DMS79 treated with DMSO at 0.1 percent for 48 hours (cell line): ENCODE measurements at places on chromosomes 12 and 14.

- no peak for DNase-seq
Measured at GRCh38 chr12:64612843-64613242, 2.5 kb downstream of the RASSF3 start.

DNA sequence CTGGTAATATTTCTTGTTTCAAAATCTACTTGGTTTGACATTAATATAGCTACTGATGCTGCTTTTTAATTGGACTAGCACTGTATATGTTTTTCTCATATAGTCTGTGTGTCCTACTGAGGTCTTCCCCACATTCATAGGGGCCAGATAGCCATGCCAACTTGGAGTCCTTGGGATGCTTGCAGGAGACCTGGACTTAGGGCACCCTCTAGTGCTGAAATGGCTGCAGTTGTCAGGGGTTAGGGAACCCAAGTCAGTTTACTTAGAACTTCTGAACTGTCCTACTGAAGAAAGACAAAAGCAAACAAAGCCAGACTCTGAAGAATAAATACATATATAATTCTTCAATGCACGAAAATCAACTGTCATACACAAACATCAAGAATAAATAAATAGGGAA, 279.9 kb upstream of the SYT1 start:
- DNase-seq: no peak

GRCh38 chr12:83904175-83904574, 1008.4 kb downstream of the SLC6A15 start:
- no peak for DNase-seq

DNA sequence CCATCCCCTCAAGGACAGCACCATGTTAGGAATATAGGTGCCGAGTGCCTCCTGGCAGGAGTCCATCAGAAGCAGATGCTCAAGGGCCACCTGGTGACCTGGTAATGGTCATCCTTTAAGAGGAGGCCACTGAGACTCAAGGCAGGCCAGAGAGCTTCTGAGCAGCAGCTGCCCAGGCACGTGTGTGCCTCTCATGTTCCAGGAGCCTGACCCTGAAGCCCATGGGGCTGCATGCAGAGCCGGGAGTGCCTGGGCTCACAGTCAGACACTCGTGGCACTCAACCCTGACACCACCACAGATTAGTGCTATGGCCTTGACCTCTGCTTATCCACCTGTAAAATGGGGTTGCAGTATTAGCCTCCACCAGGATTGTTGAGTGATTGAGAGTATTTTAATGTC, 45.6 kb downstream of the C14orf132 start:
- peak; percentile 60 for DNase-seq

- DNase-seq: no peak
Measured at GRCh38 chr14:35043046-35043445, 3.0 kb upstream of the FAM177A1 start.

GRCh38 chr14:60861545-60862140, 119.2 kb downstream of the TRMT5 start:
- no peak for DNase-seq

DNA sequence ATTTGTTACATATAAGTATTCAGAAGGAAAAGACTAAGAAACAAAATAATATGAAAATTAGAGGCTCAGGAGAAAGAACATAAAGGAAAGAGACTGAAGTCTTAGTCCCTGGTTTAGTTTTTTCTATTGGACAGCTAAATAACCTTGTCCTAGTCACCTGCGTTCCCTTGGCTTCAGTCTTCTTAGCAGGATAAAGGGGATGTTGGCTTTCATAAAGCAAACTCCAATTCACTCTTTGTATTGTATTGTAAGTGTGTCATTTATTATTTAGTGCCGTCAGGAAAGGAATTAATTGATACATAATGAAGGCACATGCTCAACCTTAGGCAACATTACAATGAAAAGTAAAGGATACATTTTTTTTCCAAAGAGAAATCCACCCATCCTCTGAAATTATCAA, 190.3 kb upstream of the PPFIA2 start:
- DNase-seq: no peak

DNA sequence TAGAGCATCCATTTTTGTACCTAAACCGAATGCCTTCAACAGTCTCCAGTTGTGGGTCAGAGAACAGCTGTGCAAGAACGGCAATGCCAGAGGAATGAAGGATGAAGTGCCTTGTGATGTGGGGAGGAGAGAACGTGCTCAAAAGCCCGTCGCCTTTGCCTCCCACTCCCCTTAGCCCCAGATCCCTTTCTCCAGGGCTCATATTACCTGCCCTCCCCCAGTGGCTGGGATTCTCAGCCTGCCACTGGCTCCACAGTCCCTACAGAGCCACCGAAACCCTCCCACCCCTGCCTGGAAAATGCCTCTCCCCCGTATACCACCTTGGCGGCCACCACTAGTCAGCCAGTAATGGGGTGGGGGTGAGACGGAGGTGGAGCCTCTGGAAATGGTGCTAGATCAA, 158.5 kb downstream of the ZFP36L1 start:
- DNase-seq: no peak

- DNase-seq: no peak
Measured at GRCh38 chr12:121578230-121579189, 2.3 kb downstream of the KDM2B start.

- no peak for DNase-seq
Measured at GRCh38 chr12:79329933-79330332, 360.8 kb downstream of the PAWR start.

DNA sequence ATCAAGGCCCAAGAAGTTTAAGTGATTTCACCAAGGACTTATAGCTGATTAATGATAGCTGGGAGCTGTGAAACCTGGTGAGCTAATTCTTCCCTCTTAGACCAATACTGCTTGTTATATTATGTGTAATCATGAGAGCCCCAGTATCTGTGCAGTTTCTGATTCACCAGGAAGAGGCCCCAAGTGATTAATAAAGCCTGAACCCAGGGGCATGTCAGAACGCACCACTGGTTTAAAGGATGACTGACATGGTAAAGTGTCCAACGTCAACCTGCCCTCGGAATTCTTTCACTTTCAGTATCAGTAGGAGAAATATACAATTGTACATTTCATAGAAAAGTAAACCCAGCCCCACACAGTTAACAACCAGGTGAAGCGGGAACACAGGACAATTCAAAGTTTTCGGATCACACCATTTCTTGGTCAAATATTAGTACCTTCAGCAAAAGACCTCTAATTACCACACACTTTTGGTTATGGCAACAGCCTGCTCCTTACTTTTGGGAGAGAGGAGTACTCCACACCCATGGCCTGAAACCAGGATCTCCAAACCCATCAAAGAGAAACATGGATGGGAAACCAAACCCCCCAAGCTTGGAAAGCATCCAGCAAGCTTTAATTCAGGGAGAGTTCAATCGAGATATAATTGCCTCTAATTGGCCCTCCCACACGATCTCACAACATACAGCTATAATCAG, 28.5 kb downstream of the TMCC3 start:
- no peak for DNase-seq

DNA sequence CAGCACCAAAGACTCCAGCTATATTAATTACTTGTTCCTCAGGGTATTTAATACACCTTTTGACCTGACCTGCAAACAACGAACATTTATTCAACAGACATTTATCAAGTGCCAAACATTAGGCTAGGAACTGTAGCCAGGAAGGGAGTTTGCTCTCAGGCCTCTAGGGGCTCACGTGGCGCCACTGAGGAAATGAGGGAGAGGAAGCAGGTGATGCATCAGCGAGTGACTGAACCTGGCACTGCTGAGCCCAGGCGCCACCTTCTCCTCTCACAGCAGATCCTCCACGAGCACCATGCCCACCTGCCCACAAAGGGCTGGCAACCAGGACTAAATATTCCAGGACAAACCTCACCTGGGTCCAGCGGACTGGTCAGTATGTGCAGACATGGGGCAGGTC, 50.2 kb downstream of the SETD3 start:
- no peak for DNase-seq

DNA sequence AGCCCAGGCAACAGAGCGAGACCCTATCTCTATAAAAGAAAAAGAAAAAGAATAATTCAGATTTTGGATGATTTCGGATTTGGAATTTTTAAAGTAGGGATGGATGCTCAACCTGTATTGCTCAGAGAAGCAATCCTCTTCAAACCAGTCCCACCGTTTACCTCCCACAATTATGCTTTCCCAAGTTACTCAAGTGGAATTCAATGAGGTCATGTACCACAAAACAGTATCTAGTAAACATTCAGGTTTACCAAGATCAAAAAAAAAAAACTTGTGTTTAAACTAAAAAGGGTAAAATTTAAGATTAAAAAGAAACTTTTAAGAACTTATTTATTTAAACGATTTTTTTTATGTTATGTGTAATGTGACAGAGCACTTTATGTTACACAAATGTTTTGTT, 2.5 kb downstream of the KDM5A start:
- no peak for DNase-seq

- peak; percentile 64 for DNase-seq
Measured at GRCh38 chr14:99560922-99561683, 42.9 kb downstream of the CCDC85C start.

- DNase-seq: no peak
Measured at GRCh38 chr12:71277866-71278265, 120.1 kb upstream of the TSPAN8 start.

DNA sequence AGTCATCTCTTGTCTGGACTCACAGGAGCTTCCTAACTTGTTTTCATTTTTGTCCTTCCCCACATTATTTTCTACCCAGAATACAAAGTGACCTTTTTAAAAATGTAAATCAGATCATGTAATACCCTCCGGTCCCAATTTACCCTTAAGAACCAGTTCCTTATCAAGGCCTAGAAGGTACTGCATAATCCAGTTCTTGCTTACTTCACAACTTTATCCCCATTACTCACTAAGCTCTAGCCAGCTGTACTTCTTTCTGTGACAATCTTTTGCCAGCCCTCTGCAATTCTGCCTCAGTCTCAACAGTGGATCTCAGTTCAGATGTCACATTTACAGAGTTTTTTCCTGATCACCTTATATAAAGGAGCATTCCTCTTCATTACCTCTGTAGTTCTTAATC, 11.6 kb downstream of the RAP1B start:
- no peak for DNase-seq

- DNase-seq: no peak
Measured at GRCh38 chr12:22993609-22994315, 368.8 kb downstream of the ETNK1 start.

DNA sequence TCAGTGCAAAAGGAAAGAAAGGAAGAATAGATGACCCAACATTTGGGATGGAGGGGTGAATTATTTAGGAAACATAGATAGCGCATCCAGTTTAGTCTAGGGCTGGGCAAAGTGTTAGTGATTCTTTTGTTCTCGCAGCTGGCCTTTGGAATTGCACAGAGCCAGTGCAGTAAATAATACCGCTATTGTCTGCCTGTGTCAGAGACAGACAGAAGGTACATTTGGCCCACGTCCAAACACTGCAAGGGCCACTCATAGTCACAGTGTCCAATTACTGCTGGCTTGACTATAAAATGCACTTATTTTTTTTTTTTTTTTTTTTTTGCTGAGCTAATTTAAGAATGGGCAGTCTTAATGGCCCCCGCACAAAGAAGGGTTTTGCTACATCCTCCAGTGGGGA, 638.6 kb downstream of the BCL11B start:
- peak; percentile 97 for DNase-seq

DNA sequence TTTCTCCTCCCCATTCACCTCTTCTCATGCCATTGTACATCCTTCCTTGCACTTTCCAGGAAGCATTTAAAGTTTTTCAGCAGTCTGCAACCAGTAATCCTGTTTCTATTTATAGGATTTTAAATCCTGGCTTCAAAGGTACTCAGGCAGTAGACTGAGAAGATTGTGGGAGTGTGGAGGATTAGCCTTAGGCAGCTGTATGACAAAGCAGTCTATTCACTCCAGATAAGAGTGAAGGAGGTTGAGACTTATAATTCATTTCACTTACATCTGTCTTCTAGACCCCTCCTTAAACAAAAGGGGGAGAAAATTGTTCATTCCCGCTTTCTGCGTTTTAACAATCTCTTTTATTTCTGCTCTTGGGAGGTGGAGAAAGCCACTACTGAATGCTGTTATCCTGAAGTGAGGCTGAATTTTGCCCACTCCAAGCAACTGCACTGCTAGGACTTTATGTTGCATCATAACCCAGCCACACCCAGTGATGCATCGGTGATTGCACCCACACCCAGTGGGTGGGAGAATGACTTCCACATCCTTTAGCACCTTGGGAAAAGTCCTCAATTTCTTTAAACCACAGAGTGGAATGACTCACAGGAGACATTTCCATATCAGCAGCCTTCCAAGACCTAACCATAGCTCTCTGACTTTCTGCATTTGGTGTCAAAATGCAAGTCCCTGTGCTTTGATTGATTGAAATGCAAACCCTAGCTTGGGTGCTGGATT, 382.5 kb upstream of the ATP2B1 start:
- no peak for DNase-seq

- no peak for DNase-seq
Measured at GRCh38 chr12:68866950-68867349, 59.0 kb downstream of the MDM2 start.

- no peak for DNase-seq
Measured at GRCh38 chr12:72338437-72338836, 66.3 kb downstream of the TRHDE start.

DNA sequence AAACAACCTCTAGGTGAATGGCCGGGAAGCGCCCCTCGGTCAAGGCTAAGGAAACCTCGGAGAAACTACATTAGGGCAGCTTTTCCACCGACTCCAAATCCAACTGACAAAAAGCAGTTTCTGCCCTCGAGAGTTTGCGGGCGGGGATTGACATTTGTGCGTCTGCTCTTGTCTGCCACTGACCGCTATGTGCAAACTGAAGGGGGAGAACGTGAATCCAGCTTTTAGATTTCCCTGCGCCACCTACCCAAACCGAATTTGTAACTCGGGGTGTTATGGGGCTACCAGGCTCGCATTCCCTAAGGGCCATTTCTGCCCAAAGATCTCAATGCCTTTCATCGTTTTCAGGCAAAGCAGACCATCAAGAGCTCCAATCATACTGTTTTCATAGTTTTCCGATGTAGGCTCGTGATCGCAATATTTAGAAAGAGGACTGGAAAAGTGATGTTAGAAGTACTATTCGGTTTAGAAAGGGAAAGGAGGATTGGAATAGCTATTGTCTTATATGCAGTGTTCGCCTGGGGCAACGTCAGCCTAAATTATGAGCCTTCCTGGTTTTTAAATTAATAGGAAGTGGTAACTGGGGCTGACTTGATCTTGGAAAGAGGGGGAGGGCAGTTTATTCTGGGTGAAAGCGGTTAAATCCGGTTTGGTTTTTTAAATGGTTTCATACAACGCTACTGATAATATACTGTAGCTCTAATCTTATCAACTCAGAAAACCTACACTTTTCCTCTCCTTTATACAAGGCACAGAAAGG, 45.4 kb downstream of the BCAT1 start:
- no peak for DNase-seq

- DNase-seq: peak; percentile 73
Measured at GRCh38 chr14:78566026-78566858, 396.1 kb downstream of the NRXN3 start.

GRCh38 chr12:1633459-1633858, 4.4 kb downstream of the WNT5B start:
- DNase-seq: no peak

GRCh38 chr12:116062698-116063097, 214.8 kb downstream of the MED13L start:
- no peak for DNase-seq

- DNase-seq: no peak
Measured at GRCh38 chr14:79057333-79057732, 887.2 kb downstream of the NRXN3 start.

GRCh38 chr12:75563351-75563750, 51.9 kb upstream of the KRR1 start:
- no peak for DNase-seq
